Activated T-helper 9 cell treated with anti-CD3 and anti-CD28 coated beads, Interleukin-2, amount 50 U/mL, for 16 hours (primary cell): ENCODE measurements at places on chromosomes 3 and 15.

- DNase-seq, result no peak
Measured at GRCh38 chr3:21585216-21585740, 165.7 kb downstream of the ZNF385D start.

GRCh38 chr15:39833515-39833981, 50.9 kb upstream of the FSIP1 start:
- DNase-seq, result no peak

DNA sequence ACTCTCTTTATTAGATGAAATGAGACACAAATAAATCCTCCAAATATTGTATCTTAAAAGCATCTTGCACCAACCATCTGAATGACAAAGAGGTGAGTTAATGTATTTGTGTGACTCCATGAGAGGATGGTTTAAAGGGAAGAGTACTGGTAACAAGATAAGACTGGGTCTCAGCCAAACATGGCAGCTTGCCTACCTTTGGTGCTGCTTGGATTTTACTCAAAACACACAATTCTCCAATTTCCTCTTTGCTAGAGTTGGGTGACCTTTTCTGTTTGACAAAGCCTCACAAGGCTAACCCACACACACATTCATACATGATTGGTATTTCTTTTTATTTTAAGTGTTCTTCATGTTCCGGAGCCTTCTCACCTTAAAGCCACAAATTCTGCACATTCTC, 506.4 kb downstream of the FGF12 start:
- DNase-seq, result no peak

DNA sequence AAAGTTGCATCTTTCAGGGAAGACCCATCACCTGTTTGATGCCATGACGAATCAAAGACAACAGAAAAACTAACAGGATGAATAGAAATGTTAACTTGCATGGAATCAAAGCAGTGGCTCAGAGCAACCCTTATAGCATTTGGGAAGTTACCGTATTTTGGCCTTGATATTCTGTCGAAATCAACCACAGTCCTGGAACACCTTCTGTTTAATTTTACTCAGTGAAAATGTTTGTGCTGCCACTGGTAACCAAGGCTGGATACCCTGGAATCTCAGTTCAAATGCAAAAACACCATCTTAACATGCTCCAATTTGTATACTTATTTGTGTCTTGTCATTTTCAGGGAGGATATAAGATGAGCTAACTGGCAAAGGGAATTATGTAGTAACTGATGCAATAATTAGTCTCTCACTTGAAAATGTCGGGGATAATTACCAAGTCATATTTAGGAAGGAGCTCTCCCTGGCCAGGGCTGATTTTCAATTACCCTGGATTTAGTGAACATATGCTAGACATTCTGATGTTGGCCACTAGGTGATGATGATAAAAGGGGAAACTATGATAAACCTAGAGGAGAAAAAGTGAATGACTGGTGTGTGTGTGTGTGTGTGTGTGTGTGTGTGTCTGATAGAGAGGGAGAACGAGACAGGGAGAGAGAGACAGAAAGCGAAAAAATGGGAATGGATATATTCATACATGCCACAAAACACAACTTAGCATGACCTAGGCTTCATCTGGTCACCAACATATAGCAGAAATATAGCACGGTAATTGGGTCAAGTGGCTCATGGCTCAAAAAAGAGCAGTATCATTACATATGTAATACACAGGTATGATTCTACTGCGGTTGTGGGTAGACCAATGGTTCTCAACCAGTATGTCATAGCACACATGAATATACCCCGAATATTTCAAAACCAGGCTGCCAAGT, 19.0 kb upstream of the PRICKLE2 start:
- no peak for DNase-seq

DNA sequence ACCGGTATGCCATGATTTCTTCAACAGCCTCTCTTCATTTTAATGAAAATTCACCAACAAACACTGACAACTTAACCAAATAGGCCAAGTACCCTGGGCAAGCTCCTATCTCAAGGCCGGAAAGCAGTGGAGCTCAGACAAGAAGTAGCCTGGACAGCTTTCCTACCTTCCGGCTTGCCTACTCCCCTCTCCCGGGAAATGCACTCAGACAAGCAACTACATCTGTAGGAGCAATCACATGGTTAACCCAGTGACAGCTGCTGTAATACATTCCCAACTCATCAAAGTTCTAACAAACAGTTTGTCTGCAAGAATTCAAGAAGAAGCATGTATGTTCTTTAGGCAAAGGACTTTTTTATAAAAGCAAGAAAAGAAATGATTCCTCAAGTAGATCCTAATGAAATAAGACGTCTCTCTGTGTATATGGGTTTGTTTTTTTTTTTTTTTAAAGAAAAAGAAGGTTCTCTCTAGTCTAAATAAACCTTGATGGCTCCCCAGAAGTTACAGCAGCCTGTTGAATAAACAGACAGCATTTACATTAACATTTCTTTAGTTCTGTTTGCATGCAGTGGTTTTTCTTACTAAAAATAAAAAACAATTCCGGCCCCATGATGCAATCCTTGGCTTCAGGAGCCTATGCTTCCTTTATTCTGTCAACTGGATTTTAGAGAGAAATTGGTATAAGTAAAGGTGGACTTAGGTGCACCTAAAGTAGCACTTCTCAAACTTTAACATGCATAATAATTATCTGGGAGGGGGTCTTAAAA, 278.7 kb downstream of the NEK10 start:
- no peak for DNase-seq

- DNase-seq, result no peak
Measured at GRCh38 chr3:71131375-71132314, 451.9 kb downstream of the FOXP1 start.

GRCh38 chr3:103308921-103309320, 874.1 kb downstream of the ZPLD1 start:
- no peak for DNase-seq

DNA sequence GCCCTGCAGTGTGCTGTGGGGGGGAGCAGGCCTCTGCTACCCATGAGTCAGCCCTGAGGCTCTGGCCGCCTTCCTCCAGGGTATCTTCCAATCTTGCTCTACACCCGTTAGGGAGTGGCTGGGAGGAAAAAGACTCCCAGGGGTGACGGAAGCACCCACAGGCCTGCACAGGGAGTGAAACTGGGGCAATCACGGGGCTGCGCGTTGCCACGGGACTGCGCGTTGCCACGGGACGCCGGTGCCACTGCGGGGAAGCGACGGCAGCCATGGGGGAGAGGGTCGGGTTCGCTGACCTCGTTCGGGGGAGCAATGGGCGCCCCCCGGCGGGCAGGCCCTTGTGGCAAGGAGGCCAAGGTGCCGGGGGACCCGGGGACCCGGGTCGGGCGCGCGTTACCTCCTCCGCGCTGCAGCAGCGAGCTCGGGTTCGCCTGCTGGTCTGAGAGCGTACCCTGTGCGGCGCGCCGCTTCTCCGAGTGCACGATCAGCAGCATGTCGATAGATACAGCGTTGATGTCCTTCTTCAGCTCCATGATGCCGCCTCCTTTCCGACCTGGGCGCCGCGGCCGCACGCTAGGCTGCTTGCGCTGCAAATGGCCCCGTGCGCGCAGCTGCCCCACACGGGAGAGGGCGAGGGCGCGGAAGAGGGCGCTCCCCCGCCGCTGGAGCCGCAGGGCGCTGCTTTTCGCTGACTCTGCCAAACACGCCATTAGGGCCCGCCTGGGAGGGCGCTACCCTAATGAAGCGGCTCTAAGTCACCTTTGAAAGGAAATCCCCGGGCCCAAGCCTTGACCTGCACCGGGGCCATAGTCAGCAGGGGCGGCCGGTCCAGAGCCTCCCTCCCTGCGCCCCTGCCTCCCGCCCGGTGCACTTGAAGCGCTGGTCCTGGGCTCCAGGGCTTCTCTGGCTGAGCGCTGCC, at the start of gene KY:
Gene KY (minus strand): TSS at position 592 of the 916 bp plus-strand sequence. CDS start 62 bp downstream, at position 530.
- DNase-seq, result no peak

DNA sequence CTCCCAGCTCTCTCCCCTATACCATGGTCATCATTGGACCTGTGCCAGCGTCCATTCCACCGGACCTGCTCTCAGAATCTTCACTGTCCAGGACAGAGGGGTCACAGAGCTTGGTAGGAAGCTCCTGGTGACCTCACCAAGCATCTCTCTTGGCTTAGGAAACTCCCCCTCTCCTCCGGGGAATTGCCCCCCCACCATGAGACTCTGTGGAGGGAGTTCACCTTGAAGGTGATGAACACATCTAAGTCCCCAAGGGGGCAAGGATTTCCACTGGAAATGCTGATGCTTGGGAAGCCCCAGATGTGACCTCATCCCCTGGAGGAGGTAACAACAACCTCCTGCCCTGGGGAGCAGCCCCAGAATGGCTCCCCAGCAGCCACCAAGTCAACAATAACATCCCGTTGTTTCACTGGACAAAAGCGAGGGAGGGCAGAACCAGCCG, 3.2 kb downstream of the SEMA7A start:
- DNase-seq, result no peak

GRCh38 chr3:150828997-150829396, 66.0 kb upstream of the SIAH2 start:
- DNase-seq, result no peak

GRCh38 chr3:24047513-24047912, 102.4 kb downstream of the NR1D2 start:
- DNase-seq, result no peak

GRCh38 chr3:183123891-183124290, 24.6 kb upstream of the MCCC1 start:
- no peak for DNase-seq

GRCh38 chr3:48185129-48185528, 3.1 kb downstream of the CDC25A start:
- DNase-seq, result no peak

- DNase-seq, result no peak
Measured at GRCh38 chr15:62262305-62262941, 97.3 kb upstream of the C2CD4B start.

- no peak for DNase-seq
Measured at GRCh38 chr3:56806407-56806806, 4.7 kb upstream of the ARHGEF3 start.

DNA sequence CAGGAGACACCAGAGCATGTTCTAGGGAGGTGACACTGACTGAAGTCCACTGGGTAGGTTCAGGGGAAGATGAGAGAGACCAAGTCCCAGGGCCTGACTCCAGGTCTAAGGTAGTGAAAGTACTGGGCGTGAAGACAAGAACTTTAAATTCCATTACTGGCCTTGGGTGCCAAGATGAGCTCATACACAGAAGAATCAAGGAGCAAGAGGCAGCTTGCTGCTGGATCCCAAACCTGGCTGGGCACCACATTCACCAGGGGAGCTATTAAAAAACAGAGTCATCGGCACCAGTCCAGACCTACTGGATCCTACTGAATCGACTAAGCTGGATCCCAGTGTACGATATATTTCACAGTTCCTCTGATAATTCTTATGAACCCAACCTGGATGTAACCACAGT, 42.1 kb upstream of the ATG7 start:
- no peak for DNase-seq

DNA sequence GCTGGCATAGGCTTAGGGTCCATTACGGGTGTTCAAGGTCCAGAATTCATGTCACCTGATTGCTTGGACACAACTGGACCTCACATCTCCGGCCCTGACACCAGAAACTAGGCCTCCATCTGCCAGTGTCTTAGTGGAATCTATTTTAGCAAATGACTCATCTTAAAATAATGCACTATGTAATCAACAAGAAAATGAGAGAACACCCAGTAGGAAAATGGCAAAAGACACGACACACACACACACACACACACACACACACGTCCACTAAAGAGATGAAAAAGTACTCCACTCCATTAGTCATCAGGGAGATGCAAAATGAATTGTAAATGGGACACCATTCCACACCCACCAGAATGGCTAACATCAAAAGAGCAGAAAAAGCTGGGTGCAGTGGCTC, 11.2 kb downstream of the APBA2 start:
- no peak for DNase-seq

- no peak for DNase-seq
Measured at GRCh38 chr3:188180114-188180513, 26.2 kb downstream of the LPP start.

- no peak for DNase-seq
Measured at GRCh38 chr3:41684797-41685735, 276.8 kb downstream of the ULK4 start.

GRCh38 chr3:104952146-104952972, 414.4 kb upstream of the ALCAM start:
- DNase-seq, result no peak

GRCh38 chr3:39601241-39601640, 133.8 kb downstream of the MOBP start:
- DNase-seq, result no peak

DNA sequence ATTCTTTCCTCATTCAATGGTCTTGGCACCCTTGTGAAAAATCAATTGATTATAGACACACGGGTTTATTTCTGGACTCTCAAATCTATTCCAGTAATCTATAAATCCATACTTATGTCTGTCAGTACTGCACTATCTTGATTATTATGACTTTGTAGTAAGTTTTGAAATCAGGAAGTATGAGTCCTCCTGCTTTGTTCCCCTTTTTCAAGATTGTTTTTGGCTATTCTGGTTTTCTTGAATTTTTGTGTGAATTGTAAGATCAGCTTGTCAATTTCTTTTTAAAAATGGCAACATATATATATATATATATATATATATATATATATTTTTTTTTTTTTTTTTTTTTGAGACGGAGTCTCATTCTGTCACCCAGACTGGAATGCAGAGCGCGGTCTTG, 32.3 kb upstream of the CFAP20DC start:
- no peak for DNase-seq

- no peak for DNase-seq
Measured at GRCh38 chr15:60530653-60531052, 51.7 kb upstream of the ICE2 start.

- peak; percentile 22 for DNase-seq
Measured at GRCh38 chr3:53255423-53255774, 423 bp downstream of the TKT start.

- no peak for DNase-seq
Measured at GRCh38 chr3:78799681-78800080, 968.1 kb downstream of the ROBO1 start.

DNA sequence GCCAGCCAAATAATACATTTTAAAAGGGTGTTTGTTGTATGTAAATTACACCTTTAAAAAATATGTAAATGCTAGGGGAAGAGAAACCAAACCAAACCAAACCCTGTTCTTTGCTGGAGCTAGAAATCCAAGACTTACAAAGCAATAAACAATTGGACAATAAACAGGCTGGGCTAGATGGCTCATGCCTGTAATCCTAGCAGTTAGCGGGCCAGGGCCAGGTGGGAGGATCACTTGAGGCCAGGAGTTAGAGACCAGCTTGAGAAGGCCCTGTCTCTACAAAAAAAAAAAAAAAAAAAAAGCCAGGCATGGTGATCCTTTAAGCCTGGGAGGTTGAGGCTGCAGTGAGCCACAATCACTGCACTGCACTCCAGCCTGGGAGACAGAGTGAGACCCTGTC, 12.5 kb downstream of the STOML1 start:
- no peak for DNase-seq
